ENCODE measurements at places on chromosomes 11 and 22. TPM values are rescaled to one million over a fixed set of nuclear protein-coding genes. Genes with fewer than 3 reads are reported as not detected.

The MYRF gene
- 14.8 TPM for total RNA-seq

The HEPN1 gene
- not detected for total RNA-seq

The IFITM10 gene
- 1.0 TPM for total RNA-seq

The DEUP1 gene
- not detected for total RNA-seq
